ENCODE measurements at places on chromosomes 5 and 9.

DNA sequence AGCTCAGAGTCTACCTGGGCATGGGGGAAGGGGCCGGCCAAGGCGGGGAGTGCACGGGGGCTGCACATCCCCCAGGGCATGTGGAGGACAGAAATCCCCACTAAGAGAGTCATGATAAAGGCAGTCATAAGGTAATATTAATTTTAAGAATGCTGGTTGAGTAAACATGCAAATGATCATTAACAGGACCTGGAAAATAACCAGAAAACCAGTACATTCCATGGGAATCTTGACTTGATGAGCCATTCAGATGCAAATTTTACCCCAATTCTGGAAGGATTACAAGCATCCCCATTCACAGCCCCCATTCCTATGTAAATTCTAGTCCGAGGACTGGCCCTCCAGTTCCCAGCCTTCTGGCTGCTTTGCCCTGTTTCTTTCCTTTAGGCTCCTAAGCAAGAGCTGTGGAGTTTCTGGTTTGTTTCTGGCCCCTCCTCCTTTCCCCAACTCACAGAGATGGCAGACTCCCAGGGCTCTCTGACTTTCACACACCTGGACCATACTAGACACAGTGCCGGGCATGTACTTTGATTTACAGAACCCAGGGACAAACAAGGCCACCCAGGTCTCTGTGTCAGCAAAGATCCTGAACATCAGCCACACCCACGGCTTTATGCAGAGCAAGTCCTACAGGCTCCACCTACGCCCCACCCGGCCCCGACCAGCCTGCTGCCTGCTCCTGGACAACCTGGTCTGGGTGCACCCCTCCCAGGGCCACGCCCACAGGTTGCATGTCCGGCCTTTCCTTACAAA lies 62.7 kb downstream of the SEMA4D start:
- no peak for DNase-seq

DNA sequence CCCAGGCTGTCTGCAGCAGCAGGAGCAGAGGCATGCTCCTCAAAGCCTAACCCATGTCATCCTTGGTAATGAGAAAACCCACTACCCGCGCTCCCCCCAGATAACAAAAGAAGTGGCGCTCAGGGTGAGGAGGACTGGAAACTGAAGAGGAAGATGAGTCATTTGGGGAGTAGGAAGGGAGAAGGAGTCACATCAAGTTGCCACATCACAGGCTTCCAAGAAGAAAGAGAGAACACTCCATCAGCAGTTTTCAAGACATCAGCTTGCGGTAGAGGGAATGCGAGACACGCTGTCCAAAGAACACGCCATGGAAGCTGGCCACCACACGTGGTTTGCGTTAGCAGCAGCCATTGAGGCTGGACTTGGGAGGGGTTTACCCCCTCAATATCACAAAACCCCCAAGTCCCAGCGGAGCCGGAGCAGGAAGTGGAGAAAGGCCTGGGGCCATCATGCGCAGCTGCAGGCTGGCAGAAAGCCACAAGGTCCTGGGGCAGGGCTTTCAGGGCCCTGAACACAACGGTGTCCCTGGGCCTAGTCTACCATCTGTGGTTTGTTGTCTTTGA lies 41.5 kb downstream of the SH3PXD2B start:
- no peak for DNase-seq

DNA sequence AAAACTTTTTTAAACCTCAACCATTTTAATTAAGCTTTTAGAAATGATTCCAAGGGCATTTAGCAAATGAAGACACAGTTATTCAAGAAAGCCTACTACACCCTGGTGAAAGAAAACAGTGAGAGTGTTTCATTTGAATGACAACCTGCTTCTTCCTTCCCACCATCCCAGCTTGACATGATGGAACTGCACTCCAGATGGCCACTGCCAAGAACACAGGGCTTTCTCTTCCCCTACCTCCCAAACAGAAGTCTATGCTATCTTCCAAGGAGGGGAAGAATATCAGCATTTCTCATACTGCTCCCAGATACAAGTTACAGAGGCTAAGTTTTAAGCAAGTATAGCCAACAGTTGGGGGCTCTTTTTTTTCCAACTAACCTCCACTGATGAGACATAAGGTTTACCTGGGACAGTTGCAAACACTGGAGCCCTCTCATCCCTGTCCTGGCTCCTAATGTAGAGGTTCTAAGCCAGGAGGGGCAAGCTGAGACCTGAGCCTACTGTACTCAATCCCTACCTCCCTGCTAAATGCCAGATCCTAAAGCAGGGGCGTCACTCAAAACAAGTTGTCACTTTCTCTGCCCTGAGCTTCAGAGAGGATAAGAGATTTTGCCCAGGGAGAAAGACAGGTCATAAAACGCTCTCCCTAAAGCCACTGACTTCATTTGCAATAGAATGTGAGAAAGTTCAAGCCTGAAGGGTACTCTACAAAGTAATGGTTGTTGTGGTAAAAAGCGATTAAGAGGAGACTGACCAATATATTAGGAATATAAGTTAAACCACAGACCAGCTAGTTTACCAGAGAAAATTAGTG lies 88.5 kb upstream of the SLC27A6 start:
- no peak for DNase-seq

GRCh38 chr5:1834721-1835429 lies 33.7 kb downstream of the NDUFS6 start:
- no peak for DNase-seq

DNA sequence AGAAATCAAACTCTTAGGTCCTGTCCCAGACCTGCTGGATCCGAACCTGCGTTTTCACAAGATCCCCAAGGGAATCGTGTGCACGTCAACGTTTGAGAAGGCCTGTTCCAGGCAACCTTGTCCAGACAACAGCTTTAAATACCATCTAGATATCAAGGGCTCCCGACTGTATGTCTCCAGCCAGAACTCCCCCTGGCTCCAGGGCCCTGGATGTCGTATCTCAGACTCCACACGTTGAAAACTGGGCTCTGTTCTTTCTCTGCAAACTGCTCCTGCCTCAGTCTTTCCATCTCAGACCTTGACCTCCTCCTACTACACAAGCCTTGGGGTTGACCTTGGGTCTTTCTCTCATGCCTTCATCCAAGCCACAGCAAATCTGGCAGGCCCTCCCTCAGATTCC lies 5.8 kb upstream of the ENG start:
- DNase-seq = no peak

DNA sequence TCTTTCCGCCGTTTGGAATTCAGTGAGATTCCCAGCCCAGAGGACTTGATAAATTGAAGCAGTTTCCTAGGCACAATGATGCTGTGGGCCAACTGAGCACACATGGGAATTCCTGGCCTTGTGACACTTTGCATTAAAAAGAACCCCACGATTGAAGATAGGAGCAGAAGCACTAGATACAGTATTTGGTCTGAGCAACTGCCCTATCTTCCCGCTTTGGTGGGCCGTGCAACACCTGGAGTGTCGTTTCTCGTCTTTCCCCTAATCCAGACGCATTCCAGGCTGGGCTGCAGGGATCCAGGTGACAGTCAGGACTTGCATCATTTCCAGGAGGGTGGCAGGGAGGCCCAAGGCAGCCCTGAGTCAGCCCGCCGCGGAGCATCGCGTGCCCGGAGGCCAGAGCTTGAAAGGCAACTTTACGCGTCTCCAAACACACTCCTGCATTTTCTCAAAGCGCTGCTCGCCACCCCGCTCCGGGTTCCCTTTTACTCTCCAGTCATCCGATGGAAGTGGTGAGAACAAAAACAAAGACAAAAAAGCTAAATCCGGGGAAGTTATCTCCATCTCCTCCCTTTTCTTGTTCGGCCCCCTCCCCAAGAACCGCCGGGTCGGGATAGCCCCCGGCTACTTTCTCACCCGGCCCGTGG lies 753 bp upstream of the STC2 start:
- DNase-seq = no peak

DNA sequence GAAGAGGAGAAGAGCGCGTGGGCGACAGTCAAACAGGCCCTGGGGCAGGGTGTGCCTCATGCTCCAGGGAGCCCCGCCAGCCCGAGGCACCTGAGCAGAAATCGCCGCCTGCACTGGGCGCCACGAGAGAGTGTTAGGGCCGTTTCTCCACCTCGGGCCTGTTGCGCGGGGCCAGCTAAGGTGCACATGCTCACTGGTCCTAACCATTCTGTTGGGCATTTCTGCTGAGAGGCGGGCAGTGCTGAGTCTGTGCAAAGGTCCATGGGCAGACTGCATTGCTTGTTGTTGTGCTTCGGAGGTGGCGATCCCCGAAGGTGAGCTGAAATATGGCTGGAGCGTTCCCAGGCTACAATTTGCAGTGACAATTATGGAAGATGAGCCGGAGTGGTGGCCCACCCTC lies 367.8 kb upstream of the SPATA31A5 start:
- DNase-seq = no peak

DNA sequence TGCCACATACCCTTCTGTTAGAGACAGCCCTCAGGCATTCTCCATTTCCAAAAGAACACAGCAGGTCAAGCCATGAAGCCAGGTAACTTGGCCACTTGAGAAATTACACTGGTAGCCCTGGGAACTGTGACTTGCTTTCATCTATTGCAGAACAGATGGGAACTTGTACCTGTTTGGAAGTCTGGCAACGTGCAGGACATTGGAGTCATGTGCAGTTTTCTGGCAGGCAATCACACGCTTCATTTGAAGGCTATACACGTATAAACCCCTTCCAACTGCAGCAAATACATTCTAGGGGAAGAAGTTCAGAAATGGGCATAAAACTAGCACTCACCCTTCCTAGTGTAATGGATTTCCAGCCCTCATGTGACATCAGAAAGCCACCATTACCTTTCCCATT lies 54.0 kb downstream of the WDR41 start:
- DNase-seq = no peak

GRCh38 chr5:175520321-175520720 lies 42.0 kb downstream of the SFXN1 start:
- DNase-seq = peak; percentile 39

DNA sequence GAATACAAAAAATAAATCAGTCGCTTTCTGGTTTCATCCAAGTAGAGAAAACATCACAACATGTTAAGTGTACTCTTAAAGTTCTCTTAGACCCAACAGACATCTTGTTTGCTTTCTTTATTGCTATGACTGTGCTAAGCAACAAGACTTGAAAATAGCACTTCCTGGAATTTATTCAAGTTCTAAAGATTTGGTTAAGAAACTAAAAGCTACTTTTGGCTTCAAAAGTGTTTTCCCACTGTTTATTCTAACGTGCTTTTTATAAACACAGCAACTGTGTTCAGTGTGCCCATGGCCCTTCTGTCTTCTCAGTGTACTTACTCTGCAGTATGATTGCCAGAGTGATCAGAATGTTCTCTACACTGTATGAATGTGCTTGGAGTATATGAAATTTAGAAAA lies 109.8 kb downstream of the GIN1 start:
- DNase-seq = no peak

- no peak for DNase-seq
These were observed 3.6 kb downstream of the FBXO38 start for GRCh38 chr5:148387325-148387724.

DNA sequence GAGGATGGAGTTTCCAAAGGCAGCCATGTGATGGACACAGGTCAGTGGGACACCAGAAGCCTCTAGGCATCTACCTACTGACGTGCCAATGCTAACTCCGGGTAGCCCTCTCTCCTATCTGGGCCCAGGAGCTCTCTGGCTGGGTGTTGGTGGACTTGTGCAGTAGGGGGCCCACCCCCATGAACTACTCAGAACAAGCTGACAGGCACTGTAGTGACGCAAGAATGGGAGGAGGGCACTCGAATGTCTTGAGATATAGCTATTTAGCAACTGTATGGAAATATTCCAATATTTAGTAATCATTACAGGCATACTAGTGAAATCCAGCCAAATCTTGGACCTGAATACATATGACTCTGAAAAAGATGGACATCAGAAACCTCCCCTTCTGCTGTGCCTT lies 5.7 kb upstream of the DOCK2 start:
- DNase-seq = no peak

DNA sequence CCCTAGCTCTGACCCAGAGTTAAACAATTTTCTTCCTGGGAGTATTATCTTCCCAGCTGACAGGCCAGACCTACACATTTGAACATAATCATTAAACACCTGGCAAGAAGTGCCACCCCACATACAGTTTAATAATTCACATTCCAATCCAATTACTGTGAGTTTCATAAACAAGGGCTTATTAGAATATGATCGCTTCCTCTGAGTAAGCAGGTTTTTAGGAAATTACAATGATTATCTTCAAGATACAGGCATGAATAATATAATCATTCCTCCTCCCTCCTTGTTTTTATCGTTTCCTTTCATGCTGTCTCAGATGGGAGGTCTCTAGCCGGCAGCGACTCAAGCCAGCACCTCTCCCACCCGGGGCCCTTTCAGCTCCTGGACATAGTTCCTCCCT lies 15.8 kb upstream of the KIF4B start:
- no peak for DNase-seq

- DNase-seq = no peak
These were observed 11.5 kb downstream of the GPBP1 start for GRCh38 chr5:57185313-57185712.

DNA sequence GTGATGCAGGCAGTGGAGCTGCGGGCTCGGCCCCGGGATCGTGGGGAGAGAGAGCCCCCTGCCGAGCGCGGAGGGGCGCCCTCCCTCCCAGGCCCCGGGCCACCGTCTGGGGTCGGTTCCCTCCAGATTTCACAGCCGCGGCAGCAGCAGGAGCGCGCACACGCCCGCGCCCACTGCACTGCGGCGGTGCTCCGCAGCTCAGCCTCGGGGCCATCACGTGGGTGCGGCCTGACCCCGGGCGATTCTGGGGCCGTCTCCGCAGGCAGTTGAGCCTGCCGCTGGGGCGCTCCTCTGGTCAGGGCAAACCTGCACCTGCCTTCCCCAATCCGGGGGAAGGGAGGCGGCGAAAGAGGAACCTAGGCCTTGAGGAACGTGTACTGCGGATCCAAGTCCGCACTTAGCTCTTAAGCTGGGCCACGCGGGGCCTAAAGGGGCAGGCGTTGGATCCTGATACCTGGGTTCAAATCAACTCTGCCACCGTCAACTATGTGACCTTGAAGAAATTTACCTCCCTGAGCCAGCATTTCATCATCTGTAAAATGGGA lies 9.4 kb upstream of the DELE1 start:
- DNase-seq = no peak

DNA sequence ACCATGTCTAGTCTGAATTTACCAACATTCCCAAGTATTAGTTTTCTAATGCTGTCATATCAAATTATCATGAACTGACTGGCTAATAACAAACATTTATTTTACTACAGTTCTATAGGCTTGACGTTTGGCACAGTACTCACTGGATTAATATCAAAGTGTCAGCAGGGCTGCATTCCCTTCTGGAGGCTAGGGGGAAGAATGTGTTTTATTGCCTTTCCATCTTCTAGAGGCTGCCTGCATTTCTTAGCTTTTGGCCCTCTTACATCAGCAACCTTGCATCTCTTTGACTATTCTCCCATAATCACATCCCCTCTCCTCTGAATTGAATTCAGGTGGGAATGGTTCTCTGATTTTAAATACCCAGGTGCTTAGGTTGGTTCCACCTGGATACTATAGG lies 84.7 kb downstream of the EDIL3 start:
- DNase-seq = no peak

DNA sequence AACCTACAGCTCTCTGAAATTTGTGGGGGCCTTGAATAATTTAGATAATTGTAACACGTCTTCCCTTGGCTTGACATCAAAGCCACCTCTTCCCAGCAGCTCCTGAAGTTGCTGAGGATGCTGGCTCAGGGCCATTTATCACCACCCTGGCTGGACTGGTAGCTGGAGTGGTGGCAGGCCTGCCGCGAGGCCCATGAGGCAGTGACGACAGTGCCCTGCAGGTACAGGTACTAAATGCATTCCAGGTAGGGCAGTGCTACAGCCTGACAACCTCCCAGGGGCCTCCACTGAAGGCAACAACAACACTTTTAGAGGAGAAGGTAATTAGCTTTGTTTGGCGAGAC lies 270.2 kb upstream of the KLF4 start:
- no peak for DNase-seq
